ENCODE measurements at places on chromosomes 2 and 18. TPM values are rescaled to one million over a fixed set of nuclear protein-coding genes. Genes with fewer than 3 reads are reported as not detected.

The SP140 gene
- 2.6 TPM for total RNA-seq

The LAMA3 gene
- total RNA-seq = 19.6 TPM

The STPG4 gene
- total RNA-seq = not detected

The LYG1 gene
- 1.1 TPM for total RNA-seq

The DNAJC5G gene
- not detected for total RNA-seq

The PSMA8 gene
- not detected for total RNA-seq

All from mesenteric fat pad (tissue), 1 donor.